Fibroblast of skin of abdomen (primary cell): ENCODE measurements at places on chromosomes 2 and 18.

- DNase-seq = no peak
These were observed 86.4 kb downstream of the DGKD start for GRCh38 chr2:233440714-233441113.

DNA sequence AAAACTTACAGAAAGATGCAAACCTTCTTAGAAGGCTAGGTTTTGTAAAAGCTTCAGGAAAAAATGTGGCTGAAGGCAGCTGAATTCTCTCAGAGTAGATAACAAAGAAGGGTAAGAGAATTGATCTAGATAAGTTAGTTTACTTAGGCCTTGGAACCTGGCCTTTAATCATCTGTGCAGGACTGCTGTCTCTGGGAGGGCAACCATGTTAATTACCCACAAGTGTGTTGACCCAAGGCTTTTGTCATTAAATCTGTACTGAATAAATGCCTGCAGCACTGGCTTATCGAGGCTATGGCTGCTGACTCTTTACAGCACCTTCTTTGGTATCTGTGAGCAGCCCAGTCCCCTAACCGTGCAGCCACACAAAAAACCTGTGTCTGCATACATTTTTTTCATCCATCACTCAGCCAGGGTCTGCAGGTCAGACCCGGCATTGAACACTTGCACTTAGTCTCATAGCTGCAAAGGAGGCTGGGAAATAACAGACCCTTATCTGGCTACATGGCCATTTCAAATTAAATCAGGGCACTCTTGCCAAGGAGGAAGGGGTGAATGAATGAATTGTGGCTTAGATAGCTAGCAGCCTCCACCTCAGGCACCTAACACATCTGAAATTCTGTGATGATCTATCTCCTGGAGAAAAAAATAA is 120.2 kb upstream of the MSH2 start:
- no peak for DNase-seq

GRCh38 chr2:234492717-234493485 is 4.0 kb downstream of the ARL4C start:
- no peak for DNase-seq

- DNase-seq = no peak
These were observed 27.7 kb upstream of the ZNF638 start for GRCh38 chr2:71303849-71304248.

DNA sequence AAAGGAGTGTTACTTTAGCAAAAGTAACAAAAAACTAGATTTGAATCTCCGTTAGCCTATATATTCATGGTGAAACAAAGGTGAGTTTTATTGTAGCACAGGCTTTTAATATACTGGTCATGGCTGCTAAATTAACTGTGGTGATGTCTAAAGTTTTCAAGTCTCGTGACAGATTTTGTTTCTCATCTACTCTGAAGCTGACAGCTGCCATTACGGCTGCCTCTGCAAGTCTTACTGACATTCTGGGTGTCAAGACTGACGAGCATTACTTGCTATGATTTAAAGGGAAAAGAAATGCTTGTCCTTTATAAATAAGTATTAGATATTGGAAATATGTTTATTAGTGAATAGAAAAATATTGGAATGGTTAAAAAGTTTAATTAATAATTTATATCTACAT is 207.7 kb downstream of the DSEL start:
- no peak for DNase-seq

GRCh38 chr2:181954538-181954883 is 31.1 kb upstream of the PPP1R1C start:
- DNase-seq = peak; percentile 18
